Stimulated activated CD4-positive, alpha-beta T cell treated with anti-CD3 and anti-CD28 coated beads, Interleukin-2, amount 100 ng/mL, for 48 hours (primary cell): ENCODE measurements at places on chromosomes 5 and 9.

GRCh38 chr9:20358207-20358606, 264.1 kb downstream of the MLLT3 start:
- DNase-seq: no peak

DNA sequence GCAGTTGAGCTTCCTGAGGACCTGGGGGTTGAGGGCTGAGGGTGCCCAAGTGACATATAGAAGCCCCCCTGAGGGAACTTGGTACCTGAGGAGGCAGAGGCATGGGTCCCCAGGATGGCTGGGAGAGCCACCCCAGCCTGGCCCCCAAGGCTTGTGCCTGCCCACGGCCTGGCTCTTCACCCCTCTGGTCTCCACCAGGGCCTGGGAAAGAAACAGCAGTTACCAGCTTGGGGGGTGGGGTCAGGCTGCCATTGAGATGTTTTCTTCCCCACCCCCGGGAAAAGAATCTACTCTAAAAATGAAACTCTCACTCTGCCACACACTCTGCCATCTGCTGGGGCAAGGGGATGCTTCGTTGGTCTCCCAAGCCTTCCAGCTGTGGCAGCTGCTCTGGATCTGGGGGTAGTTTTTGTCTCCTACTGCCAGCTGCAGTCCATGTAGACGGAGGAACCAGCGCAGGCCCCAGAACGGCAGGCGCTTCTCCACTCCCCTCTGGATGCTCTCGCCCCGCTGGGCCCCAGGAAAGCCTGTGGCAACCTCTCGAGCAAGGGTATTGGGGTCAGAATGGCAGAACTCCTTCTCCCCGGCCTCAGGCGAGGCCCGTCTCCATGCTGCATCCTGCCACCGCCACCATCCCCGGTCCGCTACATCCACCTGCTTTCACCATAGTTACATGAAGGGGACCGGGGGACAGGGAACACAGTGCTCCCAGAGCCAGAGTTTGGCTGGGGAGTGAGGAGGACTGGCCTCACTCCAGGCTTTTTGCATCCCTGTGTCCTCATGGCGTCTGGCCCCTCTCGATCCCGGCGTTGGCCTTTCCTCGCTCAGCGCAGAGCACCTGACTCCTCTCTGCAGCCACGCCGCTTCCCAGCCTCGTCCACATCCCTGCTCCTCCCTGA, 123.5 kb downstream of the DAB2IP start:
- DNase-seq: no peak

DNA sequence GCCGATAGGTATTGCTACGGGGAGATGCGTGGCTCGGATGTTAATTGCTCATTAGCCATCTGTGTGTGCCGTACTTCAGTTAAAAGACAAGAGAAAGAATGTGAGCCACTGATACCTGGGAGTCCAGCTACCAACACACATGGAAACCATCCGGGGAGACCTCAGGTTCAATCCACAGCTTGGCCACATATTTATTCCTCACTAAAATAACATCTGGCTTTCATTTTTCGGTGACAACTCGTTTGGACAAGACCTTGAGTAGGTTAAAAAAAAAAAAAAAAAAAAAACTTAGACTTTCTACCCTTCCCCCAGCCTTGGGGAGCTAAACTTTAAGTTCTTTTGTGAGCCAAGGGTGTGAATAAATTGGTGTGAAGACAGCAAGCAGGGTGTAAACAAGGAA, 84.1 kb downstream of the SLIT3 start:
- DNase-seq: no peak

DNA sequence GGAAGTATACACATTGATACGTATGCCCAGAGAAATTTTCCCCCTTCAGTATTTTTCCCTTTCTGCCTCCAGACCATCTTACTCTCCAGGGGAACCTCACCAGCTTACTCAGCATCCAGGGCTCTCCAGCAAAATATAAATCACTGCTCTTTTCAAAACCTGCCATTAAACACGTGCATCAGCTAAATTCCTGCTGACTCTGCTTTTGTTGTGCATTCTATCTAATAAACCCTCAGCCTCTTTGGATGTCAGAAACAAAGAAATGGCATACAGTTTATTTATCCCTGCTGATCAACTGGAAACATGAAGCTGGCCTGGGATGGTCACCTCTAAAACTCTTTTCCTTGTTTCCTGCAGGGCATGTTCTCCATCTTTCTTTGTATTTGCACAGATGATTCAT, 126.8 kb downstream of the TRPM3 start:
- no peak for DNase-seq

GRCh38 chr9:123073441-123073840, 40.0 kb downstream of the GPR21 start:
- DNase-seq: no peak

DNA sequence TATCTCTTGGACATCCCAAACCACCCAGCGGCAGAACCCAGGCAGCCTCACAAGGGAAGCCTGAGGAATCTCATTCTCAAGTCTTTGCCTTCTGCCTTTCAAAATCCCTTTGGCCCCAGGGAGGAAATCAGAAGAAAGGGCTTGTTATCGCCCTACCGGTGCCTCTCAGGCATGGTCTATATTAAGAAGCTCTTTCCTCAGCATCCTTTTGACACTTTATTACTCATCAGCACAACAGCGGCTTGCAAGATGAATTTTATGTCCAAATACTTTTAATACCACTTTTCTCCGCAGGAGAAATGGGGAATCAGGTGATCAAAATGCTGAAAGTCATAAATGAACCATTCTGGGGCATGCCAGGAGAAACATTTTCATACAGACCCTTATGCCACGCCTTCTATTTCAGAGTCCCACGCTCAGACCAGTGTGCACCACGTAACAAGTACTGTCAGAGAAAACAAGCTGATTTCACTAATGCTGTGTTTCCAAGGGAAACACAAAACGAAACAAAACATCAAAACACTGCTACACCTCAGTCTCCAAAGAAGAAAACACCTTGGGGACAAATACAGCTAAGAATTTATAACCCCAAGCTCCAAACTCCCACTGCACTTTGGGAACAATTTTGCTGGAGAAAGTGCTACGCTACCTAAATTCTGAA, 30.0 kb downstream of the RAPGEF1 start:
- no peak for DNase-seq
